ENCODE measurements at places on chromosomes 16 and 17.

GRCh38 chr16:27827765-27828164 is 235.7 kb downstream of the GSG1L start:
- DNase-seq, result no peak
- H3K27ac ChIP-seq, result no peak overlapping the region
- H3K27me3 ChIP-seq, result peaks cover 37% of the 10 kb centered on the region
- H3K36me3 ChIP-seq, result no peaks in the 10 kb centered on the region

DNA sequence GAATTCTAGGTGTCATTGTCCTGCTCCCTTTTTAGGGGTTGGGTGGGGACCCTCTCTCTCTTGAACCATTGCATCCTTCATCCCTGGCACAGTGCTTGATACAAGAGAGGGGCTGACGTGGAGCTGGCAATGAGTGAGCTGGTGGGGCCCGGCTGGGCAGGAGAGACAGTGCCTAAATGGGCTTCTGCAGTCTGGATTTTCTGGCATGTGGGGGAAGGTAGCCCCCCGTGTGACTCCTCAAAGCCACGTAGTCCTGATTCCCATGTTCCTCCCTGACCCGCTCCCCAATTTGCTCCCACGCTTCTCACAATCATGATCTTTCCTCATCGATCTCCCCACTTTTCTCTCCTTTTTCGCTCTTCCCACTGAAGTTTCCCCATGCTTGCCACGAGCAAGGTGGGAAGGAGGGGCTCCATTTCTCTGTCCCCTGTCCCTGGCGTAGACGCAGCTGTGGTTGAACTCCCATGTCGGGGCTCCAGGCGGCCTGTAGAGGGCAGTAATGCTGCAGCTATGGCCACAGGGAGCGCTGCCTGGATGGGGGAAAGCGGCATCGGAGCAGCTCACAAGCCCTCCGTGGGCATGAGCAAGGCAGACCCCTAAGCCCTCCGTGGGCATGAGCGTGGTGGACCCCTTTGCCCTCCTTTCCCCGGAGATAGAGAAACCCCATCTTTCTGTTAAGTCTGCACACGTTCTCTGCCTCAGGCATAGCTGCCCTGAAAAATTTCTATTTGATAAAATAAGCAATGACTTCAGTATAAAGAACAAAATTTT is 47.5 kb downstream of the HAPSTR1 start:
- H3K27ac ChIP-seq, result no peak overlapping the region
- no peaks in the 10 kb centered on the region for H3K36me3 ChIP-seq
- H3K27me3 ChIP-seq, result no peaks in the 10 kb centered on the region

DNA sequence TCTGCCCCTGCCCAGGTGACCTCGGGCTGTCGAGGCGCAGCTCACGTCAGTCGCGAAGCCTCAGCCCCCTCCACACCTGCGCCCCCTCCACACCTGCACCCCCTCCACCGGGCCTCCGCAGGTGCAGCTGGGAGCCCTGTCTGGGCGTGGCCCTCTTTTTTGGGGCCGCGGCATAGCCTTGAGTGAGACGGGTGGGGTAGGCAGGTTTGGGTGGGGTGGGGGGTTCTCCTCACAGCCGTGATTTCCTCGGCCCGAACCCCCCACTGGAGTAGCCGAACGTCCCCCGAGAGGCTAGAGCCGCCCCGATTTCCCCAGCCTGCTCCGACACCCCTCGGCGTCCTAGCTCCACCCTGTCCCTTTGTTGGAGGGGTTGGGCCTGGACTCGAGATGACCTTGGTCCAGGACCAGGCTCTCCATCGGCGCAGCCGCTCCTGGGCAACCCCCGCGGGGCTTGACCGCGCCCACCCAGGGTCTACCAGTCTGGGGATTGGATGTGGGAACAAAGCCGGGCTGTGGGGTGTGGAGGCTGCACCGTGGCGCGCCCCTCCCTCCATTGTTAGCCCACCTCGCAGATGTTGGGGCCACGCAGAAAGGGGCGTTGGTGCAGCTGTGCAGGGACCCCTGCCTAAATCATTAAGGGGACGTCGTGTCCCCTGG is 626 bp downstream of the TUBB3 start:
- H3K4me1 ChIP-seq, result peaks cover 57% of the 10 kb centered on the region
- peak; percentile 41 for DNase-seq
- H3K36me3 ChIP-seq, result peaks cover 19% of the 10 kb centered on the region
- no peaks in the 10 kb centered on the region for H3K27me3 ChIP-seq
- H3K4me3 ChIP-seq, result peak overlapping the region; percentile 79

DNA sequence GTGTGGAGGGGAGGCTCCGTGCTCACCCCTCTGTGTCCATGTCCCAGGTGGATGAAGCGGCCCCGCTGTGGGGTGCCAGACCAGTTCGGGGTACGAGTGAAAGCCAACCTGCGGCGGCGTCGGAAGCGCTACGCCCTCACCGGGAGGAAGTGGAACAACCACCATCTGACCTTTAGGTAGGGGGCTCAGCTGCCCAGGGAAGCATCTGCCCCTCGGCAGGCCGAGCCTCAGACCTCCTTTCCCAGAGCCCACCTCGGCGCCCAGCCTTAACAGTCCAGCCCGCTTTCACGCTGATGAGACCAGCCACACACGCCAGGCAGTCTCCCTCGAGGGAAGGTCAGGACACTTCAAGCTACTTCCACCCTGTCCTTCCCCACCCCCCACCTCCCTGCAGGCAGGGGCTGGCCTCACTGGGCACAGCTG is 12.7 kb downstream of the MMP15 start:
- DNase-seq, result no peak
- no peak overlapping the region for H3K4me3 ChIP-seq
- no peaks in the 10 kb centered on the region for H3K27me3 ChIP-seq
- no peak overlapping the region for H3K27ac ChIP-seq

DNA sequence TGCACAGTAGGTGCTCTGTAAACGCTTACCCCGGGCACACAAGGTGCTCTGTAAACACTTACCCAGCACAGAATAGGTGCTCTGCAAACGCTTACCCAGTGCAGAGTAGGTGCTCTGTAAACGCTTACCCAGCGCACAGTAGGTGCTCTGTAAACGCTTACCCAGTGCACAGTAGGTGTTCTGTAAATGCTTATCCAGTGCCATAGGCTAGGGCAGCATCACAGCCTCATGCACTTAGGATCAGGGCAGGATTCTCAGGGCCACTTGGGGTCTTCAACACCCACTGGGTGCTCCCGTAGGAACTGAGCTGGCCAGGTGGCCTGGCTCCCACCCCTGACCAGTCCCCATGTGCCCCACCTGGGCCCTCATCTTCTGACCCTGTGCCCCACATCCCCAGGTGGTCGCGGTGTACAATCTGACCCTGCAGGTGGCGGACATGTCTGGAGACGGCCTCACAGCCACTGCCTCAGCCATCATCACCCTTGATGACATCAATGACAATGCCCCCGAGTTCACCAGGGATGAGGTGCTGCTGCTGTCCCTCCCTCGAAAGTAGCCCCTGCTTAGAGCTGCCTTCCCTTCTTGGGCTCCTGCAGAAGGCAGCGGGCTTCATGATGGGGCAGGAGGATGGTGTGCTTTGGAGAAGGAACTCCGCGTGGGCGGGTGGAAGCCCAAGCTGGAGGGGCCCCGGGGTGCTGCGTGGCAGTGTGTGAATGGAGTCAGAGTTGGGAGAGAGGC is 13.1 kb downstream of the SLC22A31 start:
- H3K4me3 ChIP-seq, result no peak overlapping the region
- peaks cover 7% of the 10 kb centered on the region for H3K27me3 ChIP-seq
- DNase-seq, result peak; percentile 45
- peaks cover 11% of the 10 kb centered on the region for H3K4me1 ChIP-seq
- H3K36me3 ChIP-seq, result no peaks in the 10 kb centered on the region
- no peak overlapping the region for H3K27ac ChIP-seq

DNA sequence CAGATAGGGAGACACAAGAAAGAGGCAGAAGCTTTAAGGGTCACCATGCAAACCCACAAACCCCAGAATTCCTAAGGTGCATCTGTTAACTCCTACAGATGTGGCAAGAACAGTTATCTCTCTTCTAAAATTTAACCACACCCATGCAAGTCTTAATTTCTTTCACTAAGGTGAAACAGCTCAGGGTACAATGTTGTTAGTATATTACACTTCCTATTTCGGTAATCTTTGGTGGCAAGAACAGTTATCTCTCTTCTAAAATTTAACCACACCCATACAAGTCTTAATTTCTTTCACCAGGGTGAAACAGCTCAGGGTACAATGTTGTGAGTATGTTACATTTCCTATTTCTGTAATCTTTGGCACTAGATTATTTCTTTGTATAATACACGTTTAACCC is 6.6 kb downstream of the CCL23 start:
- no peak overlapping the region for H3K4me3 ChIP-seq
- no peaks in the 10 kb centered on the region for H3K4me1 ChIP-seq
- H3K27ac ChIP-seq, result no peak overlapping the region
- no peak for DNase-seq

- no peak for DNase-seq
- no peak overlapping the region for H3K4me3 ChIP-seq
- H3K27me3 ChIP-seq, result no peaks in the 10 kb centered on the region
- peaks cover 60% of the 10 kb centered on the region for H3K36me3 ChIP-seq
- peaks cover 49% of the 10 kb centered on the region for H3K4me1 ChIP-seq
Observed at GRCh38 chr17:78418326-78419026, 40.0 kb downstream of the PGS1 start.

GRCh38 chr17:74770498-74771318 is 5.4 kb downstream of the NAT9 start:
- DNase-seq, result peak; percentile 49
- peaks cover 31% of the 10 kb centered on the region for H3K4me1 ChIP-seq

GRCh38 chr17:55652825-55653224 is 69.8 kb downstream of the TMEM100 start:
- DNase-seq, result no peak
- peaks cover 2% of the 10 kb centered on the region for H3K27me3 ChIP-seq
- no peak overlapping the region for H3K27ac ChIP-seq
- no peaks in the 10 kb centered on the region for H3K4me1 ChIP-seq
- H3K4me3 ChIP-seq, result no peak overlapping the region

DNA sequence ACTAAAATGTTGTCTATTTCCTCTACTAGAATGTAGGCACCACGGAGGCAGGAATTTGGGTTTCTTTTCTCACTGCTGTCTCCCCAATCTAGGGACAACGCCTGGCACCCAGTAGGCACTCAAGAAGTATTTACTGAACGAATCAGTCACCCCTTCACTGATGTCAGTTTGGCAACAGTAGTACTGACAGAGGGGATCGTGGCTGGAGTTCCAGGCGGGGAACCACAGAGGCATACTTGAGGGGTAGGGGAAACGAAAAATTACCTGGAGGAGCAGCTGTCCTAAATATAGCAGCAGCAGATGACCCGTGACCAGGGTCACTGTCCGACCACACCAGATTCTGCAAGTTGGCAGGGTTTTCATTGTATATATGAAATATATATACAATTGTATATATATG is 33.3 kb downstream of the TRIM25 start:
- H3K27me3 ChIP-seq, result peaks cover 8% of the 10 kb centered on the region
- peaks cover 1% of the 10 kb centered on the region for H3K4me1 ChIP-seq
- no peak for DNase-seq
- H3K27ac ChIP-seq, result no peak overlapping the region

GRCh38 chr16:81841722-81842121 is 62.6 kb downstream of the PLCG2 start:
- DNase-seq, result no peak
- H3K27ac ChIP-seq, result no peak overlapping the region
- H3K36me3 ChIP-seq, result no peaks in the 10 kb centered on the region

GRCh38 chr16:78628461-78629045 is 529.1 kb downstream of the WWOX start:
- H3K36me3 ChIP-seq, result no peaks in the 10 kb centered on the region
- H3K27ac ChIP-seq, result peak overlapping the region; percentile 44
- no peaks in the 10 kb centered on the region for H3K4me1 ChIP-seq

- peaks cover 23% of the 10 kb centered on the region for H3K36me3 ChIP-seq
- no peak overlapping the region for H3K4me3 ChIP-seq
- DNase-seq, result no peak
- H3K27me3 ChIP-seq, result no peaks in the 10 kb centered on the region
- H3K27ac ChIP-seq, result no peak overlapping the region
Observed at GRCh38 chr16:27236635-27237218, 31.8 kb downstream of the NSMCE1 start.

DNA sequence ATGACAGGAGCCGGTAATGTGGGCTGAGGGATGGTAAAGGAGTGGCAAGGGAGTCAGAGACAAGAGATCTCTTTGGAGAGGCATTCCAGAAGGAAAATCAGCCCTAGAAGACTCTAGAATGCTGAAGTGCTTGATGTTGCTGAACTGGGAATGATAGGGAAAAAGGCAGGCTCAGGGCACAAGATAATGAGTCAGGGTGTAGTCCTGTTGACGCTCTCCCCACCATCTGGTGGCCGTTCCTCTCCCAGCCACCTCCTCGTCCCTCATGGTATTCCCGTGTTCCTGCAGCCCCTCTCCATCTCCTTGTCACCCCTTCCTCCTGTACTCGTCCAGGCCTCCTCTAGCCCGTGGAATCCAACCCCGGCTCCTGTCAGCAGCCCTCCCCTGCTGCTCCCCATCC is 11.1 kb upstream of the ALDOA start:
- peaks cover 10% of the 10 kb centered on the region for H3K4me1 ChIP-seq
- no peak overlapping the region for H3K27ac ChIP-seq
- H3K27me3 ChIP-seq, result no peaks in the 10 kb centered on the region
- H3K36me3 ChIP-seq, result peaks cover 12% of the 10 kb centered on the region
- peak overlapping the region; percentile 93 for H3K4me3 ChIP-seq

All from mesenchymal stem cell (in vitro differentiated cells and primary cell).